ENCODE measurements at places on chromosomes 7 and 10.

DNA sequence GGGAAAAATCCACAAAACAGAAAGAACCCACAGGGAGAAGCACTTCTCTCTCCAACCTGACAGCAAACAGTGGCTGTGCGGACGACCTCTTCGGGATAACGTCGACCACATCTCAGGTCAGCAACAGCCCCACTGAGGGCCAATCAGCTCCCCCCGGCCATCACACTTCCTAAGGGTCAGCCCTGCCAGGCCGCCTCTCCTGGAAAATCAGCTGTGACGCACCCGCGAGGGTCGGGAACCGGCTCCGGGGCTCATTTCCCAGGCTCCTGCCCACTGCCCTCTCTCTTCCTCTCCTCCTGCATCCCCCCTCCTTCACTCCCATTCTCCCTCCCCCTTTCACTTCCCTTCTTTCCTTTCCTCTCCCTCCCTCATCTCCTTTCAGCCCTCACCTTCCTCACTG, 118.3 kb downstream of the DIP2C start:
- DNase-seq, result no peak

- no peak for DNase-seq
Observed at GRCh38 chr10:90862908-90863514, 5.2 kb upstream of the HTR7 start.

GRCh38 chr10:16648366-16648765, 126.7 kb upstream of the C1QL3 start:
- DNase-seq, result no peak

DNA sequence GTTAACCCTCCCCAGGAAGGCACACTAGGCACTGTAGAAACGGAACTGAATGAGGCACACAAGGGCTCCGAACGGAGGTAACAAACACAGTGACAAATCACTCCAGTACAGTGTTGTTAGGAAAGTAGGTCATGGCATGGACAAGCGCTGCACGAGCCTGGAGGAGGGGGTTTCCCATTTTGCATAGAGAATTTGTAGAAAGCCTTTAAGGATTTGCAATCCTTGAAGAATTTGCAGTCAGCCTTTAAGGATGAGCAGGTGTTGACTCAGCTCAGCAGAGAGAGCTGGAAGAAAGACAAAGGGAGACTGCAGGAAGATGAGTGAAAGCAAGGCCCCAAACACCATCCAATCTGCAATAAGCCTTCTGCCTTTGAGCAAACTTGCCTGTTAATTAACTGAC, 51.1 kb upstream of the PPP1R3C start:
- no peak for DNase-seq

DNA sequence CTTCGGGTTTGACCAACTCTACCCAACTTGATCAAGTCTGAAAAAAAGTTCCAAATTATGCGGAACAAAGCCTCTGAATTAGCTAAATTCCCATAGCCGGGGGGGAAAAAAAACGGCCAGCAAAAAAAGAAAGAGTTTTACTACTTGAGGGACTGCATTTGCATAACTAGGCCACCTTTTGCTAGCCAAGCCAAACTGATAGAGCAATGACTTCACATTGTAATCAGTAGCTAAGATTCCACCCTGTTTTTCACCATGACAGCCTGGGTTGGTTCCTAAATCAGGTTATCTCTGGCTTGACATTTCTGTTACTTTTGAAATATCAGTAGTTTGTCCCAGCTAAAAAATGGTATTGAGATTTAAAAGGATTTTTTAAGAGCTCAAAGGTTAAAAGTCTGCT, 31.4 kb upstream of the CREB3L2 start:
- no peak for DNase-seq

DNA sequence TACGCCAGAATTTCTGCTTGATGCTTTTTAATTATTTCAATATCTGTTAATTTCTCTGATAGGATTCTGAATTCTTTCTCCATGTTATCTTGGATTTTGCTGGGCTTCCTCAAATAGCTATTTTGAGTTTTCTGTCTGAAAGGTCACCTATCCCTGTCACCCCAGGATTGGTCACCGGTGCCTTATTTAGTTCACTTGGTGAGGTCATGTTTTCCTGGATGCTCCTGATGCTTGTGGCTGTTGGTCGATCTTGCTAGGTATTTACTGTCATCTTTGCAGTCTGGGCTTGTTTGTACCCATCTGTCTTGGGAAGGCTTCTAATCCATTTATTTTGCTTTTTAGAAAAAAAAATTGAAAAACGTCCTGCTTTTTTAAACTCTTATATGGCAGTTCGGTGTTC, 11.2 kb upstream of the PRKAR1B start:
- no peak for DNase-seq
